Stimulated activated CD4-positive, alpha-beta T cell treated with anti-CD3 and anti-CD28 coated beads, Interleukin-2, amount 100 ng/mL, for 24 hours (primary cell): ENCODE measurements at places on chromosomes 11 and 22.

DNA sequence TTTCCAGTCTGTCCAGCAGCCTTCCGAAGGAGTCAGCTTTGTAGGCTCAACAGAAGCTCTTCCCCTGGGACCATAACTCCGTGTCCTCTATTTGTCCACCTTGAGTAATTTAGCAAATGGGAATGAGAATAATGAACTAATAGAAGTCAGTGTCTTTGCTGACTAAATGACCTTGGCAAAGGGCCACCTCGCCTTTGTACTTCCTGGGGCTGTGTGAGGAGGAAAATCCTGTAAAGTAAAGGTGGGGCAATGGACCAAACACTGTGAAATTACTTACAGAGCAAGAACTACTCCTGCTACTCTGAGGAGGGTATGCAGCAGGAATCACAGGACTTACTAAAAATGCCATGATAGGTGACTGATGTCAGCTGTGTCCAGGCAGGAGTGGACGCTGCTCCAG is 36.2 kb upstream of the CSNK2A3 start:
- DNase-seq, result no peak

DNA sequence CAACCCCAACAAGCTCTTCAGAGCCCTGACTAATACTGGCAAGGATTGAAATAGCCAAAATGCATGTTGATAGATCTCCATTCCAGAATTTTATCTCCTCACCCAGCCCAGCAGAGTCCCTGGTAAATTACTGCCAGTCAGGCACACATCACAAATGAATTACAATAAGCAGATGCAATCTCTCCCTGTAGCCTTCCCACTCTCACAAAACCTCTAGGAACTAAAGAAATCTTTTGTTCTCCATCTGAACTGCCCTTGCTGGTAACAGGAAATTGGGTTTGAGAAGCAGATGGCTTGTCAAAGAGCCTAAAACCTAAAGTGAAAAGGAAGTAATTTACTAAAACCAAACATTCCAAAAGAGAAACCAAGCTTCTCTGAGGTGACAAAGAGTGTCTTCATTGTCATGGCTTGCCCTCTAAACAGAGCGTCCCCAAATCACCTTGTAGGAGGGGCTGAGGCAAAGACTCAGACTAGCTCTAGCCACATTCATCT is 59.5 kb downstream of the FAM168A start:
- no peak for DNase-seq

- no peak for DNase-seq
These were observed 17.3 kb downstream of the TTC17 start for GRCh38 chr11:43376065-43376464.

- DNase-seq, result no peak
These were observed 7.2 kb downstream of the RAB36 start for GRCh38 chr22:23152238-23153114.

GRCh38 chr11:121661880-121662486 is 209.2 kb upstream of the SORL1-AS1 start:
- DNase-seq, result no peak

DNA sequence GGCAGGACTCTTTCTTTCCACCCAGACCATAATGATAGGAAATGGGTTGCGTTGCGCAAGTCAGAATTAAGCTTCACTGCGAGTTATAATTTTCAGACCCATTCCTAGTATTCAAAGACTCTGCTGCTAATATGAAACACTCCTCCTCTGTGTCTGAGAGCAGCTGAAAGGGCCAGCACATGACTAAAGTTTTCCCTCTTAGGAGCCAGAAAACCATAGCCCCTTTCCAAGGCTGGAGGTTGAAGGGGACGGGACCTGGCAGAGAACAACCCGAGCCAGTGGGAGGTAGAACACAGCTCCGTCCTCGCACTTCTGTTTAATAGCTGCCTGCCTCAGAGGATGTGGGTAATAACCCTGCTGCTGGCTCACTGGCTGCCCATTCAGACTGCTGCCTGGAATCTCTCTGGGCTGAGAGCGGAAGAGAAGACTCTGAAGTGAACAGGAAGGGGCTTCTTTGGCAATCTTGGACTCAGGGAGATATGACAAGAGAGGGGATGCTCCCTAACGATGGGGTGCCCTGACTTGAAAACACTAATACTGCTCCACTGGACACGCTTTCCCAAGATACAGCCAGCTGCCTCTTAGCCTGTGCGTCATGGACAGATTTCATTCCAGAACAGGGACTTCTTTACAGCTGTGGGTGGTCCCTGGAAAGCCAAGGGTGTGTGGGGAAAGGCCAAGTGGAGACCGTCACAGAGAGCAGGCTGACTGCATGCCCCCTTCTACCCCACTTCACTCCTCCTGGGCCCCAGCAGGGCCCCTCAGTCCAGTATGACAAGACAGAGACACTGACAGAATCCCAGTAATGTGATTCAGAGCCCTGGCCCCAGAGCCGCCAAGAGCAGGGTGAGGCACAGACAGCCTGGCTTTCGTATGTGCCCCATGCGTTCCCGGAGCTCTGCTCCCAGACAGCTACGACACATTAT is 156.9 kb downstream of the FEZ1 start:
- DNase-seq, result no peak

DNA sequence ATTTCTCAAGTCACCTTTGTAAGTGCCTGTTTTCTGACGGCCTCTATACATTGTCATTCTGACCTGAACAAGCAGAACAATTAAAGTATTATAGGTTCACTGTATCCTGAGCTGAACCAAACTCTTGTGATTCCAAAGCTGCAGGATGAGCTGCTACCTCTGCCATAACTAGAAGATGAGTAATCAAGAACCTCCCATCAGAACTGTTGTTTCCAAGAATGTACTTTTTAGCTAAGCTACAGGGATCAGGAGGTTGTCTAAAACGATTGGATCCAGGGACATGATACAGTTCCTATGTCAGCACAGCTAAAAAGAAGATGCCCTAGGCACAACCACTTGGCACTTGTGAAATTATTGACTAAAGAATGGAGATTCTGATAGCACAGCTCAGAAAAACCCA is 288.4 kb upstream of the CCDC90B start:
- no peak for DNase-seq
